ENCODE measurements at places on chromosomes 3 and 15. TPM values are rescaled to one million over a fixed set of nuclear protein-coding genes. Genes with fewer than 3 reads are reported as not detected.

Gene TICRR
- 8.8 TPM for total RNA-seq

Gene DAZL
- total RNA-seq, result not detected

Gene CCR8
- total RNA-seq, result 1.2 TPM

Gene LDHAL6B
- not detected for total RNA-seq

Gene PPP2R3A
- 8.6 TPM for total RNA-seq

Gene PPM1L
- 28.7 TPM for total RNA-seq

Gene CHRNA7
- total RNA-seq, result 5.3 TPM

Gene LARP6
- 13.9 TPM for total RNA-seq

Gene LIPC
- total RNA-seq, result 33.1 TPM

Gene UNC13C
- 1.3 TPM for total RNA-seq

Gene SLC2A2
- 1.9 TPM for total RNA-seq

Gene TRMT10C
- total RNA-seq, result 28.5 TPM

Gene ST3GAL6
- 21.9 TPM for total RNA-seq

Gene RASL12
- total RNA-seq, result 0.33 TPM
